Heart left ventricle (tissue), 16 donors: ENCODE measurements at places on chromosomes 2 and 18. TPM values are rescaled to one million over a fixed set of nuclear protein-coding genes. Genes with fewer than 3 reads are reported as not detected.

- no peak overlapping the region for H3K4me3 ChIP-seq
- H3K27me3 ChIP-seq: no peaks in the 10 kb centered on the region
- H3K36me3 ChIP-seq: no peaks in the 10 kb centered on the region
- no peaks in the 10 kb centered on the region for H3K4me1 ChIP-seq
These were observed 112.8 kb upstream of the SLC39A10 start for GRCh38 chr2:195543902-195544894.

GRCh38 chr18:34942276-34942675 is 98.9 kb upstream of the MAPRE2 start:
- no peaks in the 10 kb centered on the region for H3K36me3 ChIP-seq
- no peaks in the 10 kb centered on the region for H3K4me1 ChIP-seq
- no peak overlapping the region for H3K4me3 ChIP-seq
- no peak overlapping the region for H3K27ac ChIP-seq
- no peaks in the 10 kb centered on the region for H3K27me3 ChIP-seq

Gene IKZF2
- 0.84 TPM for polyA plus RNA-seq

Gene KCNE4
- 2.4 TPM for polyA plus RNA-seq

GRCh38 chr2:117762454-117762853 is 52.0 kb upstream of the DDX18 start:
- no peak for DNase-seq
- H3K36me3 ChIP-seq: no peaks in the 10 kb centered on the region
- H3K4me1 ChIP-seq: no peaks in the 10 kb centered on the region
- no peaks in the 10 kb centered on the region for H3K27me3 ChIP-seq
- no peak overlapping the region for H3K27ac ChIP-seq

Gene IL1R2
- polyA plus RNA-seq: 8.0 TPM

GRCh38 chr2:98519851-98520250 is 75.2 kb downstream of the INPP4A start:
- no peak for DNase-seq
- H3K36me3 ChIP-seq: peaks cover 25% of the 10 kb centered on the region
- peaks cover under 1% of the 10 kb centered on the region for H3K4me1 ChIP-seq
- H3K27ac ChIP-seq: no peak overlapping the region
- no peak overlapping the region for H3K4me3 ChIP-seq

- H3K4me1 ChIP-seq: peaks cover 19% of the 10 kb centered on the region
- H3K36me3 ChIP-seq: no peaks in the 10 kb centered on the region
- DNase-seq: peak; percentile 40
- H3K4me3 ChIP-seq: no peak overlapping the region
These were observed 132.2 kb downstream of the DOCK10 start for GRCh38 chr2:224909885-224910573.

Gene PMAIP1
- polyA plus RNA-seq: 0.15 TPM

GRCh38 chr2:210899131-210899530 is 342.7 kb downstream of the CPS1 start:
- H3K4me3 ChIP-seq: no peak overlapping the region
- no peak for DNase-seq
- H3K4me1 ChIP-seq: no peaks in the 10 kb centered on the region

- no peak overlapping the region for H3K4me3 ChIP-seq
- no peaks in the 10 kb centered on the region for H3K27me3 ChIP-seq
- H3K36me3 ChIP-seq: peaks cover 40% of the 10 kb centered on the region
- no peak overlapping the region for H3K27ac ChIP-seq
- DNase-seq: no peak
These were observed 22.3 kb downstream of the IGFBP5 start for GRCh38 chr2:216673021-216673420.

GRCh38 chr2:234950730-234951663 is 820 bp upstream of the SH3BP4 start:
- H3K4me3 ChIP-seq: peak overlapping the region; percentile 73
- DNase-seq: no peak
- H3K4me1 ChIP-seq: peaks cover 8% of the 10 kb centered on the region
- H3K36me3 ChIP-seq: no peaks in the 10 kb centered on the region
- H3K27me3 ChIP-seq: peaks cover 33% of the 10 kb centered on the region
- H3K27ac ChIP-seq: no peak overlapping the region

Gene IL1F10
- polyA plus RNA-seq: not detected

GRCh38 chr2:182593394-182593975 is 122.6 kb upstream of the DNAJC10 start:
- H3K36me3 ChIP-seq: no peaks in the 10 kb centered on the region
- no peaks in the 10 kb centered on the region for H3K4me1 ChIP-seq
- no peak overlapping the region for H3K4me3 ChIP-seq
- H3K27me3 ChIP-seq: no peaks in the 10 kb centered on the region
- H3K27ac ChIP-seq: no peak overlapping the region

Gene GALNT3
- polyA plus RNA-seq: 0.08 TPM

DNA sequence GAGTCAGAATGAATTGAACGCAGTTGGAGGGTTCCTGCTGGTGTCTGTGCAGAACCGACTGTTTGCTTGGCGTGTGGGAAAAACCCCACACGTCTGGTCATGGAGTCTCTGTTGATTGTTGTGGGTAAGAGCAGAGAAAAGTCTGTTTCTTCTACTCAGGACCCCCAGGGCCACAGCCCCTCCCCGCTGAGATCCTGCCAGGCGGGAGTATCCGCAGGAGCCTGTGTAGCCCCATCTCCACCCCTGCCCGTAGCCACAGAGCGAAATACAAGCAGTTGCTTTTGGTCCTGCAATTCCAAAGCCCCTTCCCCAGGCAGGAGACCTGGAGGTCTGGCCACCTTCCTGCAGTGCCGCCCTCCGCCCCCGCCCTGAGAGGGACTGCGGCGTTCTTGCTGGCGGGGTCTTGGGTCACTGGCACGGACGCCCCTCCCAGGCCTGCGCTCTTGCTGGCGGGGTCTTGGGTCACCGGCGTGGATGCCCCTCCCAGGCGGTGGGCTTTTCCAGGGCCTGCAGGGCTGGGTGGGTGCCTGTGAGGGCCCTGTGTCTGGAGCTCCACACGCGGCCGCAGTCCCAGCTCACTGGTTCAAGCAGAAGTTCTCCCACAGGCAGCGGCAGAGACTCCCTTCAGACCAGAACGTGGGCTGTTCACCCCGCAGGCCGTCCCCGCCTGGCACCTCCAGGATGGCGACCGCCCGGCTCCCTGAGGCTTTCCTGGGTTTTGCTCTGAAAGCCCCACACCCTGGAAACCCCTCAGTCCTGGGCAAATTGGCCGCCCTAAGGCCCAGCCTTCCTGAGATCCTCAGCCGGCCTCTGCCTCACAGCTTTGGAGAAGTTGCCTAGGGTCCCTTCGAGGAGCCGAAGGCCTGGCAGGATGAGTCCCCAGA is 76.0 kb upstream of the CTDP1 start:
- no peaks in the 10 kb centered on the region for H3K27me3 ChIP-seq
- H3K27ac ChIP-seq: no peak overlapping the region
- H3K36me3 ChIP-seq: no peaks in the 10 kb centered on the region
- no peak overlapping the region for H3K4me3 ChIP-seq
- DNase-seq: peak; percentile 10

GRCh38 chr2:120985997-120986651 is 250.5 kb downstream of the GLI2 start:
- no peak overlapping the region for H3K27ac ChIP-seq
- H3K27me3 ChIP-seq: no peaks in the 10 kb centered on the region
- H3K4me3 ChIP-seq: no peak overlapping the region
- H3K36me3 ChIP-seq: no peaks in the 10 kb centered on the region

DNA sequence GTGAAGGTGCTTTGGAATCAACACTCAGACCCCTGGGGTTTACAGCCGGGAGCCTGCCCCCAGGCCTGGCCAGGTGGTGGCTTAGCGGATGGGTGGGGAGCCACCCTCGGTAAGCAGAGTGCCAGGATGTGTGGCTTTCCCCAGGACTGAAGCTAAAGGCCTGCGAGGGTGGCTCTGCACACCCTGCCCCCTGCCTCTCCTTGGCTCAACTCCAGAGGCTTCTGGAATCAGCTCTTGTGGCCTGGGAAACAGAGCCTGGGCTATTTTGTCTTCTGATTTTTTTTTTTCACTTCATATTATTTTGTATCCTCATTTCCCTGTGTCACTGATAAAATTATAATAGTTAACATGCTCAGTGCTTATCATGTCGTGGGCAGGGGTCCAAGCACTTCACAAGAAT is 79.8 kb downstream of the RHOB start:
- no peak for DNase-seq
- peaks cover 63% of the 10 kb centered on the region for H3K4me1 ChIP-seq
- H3K4me3 ChIP-seq: no peak overlapping the region
- no peaks in the 10 kb centered on the region for H3K27me3 ChIP-seq
- H3K27ac ChIP-seq: peak overlapping the region; percentile 75

- no peak overlapping the region for H3K4me3 ChIP-seq
- no peaks in the 10 kb centered on the region for H3K36me3 ChIP-seq
- no peak overlapping the region for H3K27ac ChIP-seq
- peaks cover 4% of the 10 kb centered on the region for H3K27me3 ChIP-seq
- no peak for DNase-seq
- no peaks in the 10 kb centered on the region for H3K4me1 ChIP-seq
These were observed 13.4 kb upstream of the IL1B start for GRCh38 chr2:112849956-112850355.

Gene LDLRAD4
- 14.6 TPM for polyA plus RNA-seq

DNA sequence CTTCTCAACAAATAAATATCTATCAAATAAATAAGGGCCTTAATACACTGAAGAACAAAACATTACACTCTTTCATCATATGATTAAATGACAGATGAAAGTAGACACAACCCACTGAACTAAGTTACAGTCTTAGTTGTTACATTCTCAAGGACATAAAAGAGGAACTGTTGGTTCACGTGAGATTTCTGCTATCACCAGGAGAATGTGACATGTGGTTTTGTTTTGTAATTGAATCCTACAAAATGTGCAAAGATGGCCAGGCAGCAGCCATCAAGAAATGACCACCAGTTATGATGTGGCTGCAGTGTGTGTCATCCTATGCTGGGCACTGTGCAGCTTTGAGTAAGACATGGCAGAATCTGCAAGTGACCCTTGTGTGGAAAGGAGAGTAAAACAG is 310.6 kb upstream of the PIK3C3 start:
- H3K36me3 ChIP-seq: no peaks in the 10 kb centered on the region
- no peak overlapping the region for H3K27ac ChIP-seq
- no peak for DNase-seq
- no peaks in the 10 kb centered on the region for H3K4me1 ChIP-seq
- no peak overlapping the region for H3K4me3 ChIP-seq

Gene DTNA
- polyA plus RNA-seq: 94.3 TPM

GRCh38 chr2:130913891-130914290 is 77.2 kb downstream of the ARHGEF4 start:
- no peak overlapping the region for H3K27ac ChIP-seq
- H3K36me3 ChIP-seq: no peaks in the 10 kb centered on the region
- no peak for DNase-seq
- H3K4me3 ChIP-seq: no peak overlapping the region

Gene FBLN7
- polyA plus RNA-seq: 0.44 TPM

DNA sequence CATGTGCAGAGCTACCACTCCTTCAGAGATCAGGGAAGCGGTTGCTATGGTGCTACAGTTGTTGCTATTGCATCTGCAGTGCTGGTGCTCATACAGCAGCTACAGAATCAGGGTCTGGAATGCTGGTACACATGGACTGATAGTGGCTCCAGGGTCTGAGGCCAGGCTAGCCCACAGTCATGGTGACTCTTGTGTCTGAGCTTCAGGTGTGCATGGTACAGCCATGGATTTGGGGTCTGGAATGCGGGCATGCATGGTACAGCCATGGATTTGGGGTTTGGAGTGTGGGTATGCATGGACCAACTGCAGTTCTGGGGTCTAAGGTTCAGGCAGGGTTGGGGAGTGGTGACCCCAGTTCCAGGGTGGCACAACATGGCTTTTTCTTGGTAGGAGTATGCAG is 185.2 kb downstream of the SLC4A3 start:
- H3K27ac ChIP-seq: no peak overlapping the region
- no peaks in the 10 kb centered on the region for H3K36me3 ChIP-seq
- H3K27me3 ChIP-seq: no peaks in the 10 kb centered on the region
- H3K4me3 ChIP-seq: no peak overlapping the region
- DNase-seq: no peak

GRCh38 chr18:45026162-45026561 is 345.5 kb downstream of the SETBP1 start:
- no peaks in the 10 kb centered on the region for H3K27me3 ChIP-seq
- no peak overlapping the region for H3K27ac ChIP-seq
- no peaks in the 10 kb centered on the region for H3K36me3 ChIP-seq
- no peak for DNase-seq

GRCh38 chr2:29011418-29012060 is 30.4 kb downstream of the TOGARAM2 start:
- H3K36me3 ChIP-seq: no peaks in the 10 kb centered on the region
- H3K4me1 ChIP-seq: peaks cover 65% of the 10 kb centered on the region
- peak overlapping the region; percentile 93 for H3K27ac ChIP-seq
- no peaks in the 10 kb centered on the region for H3K27me3 ChIP-seq

Gene LINC00305
- polyA plus RNA-seq: not detected

GRCh38 chr2:143482316-143482715 is 353.1 kb downstream of the ARHGAP15 start:
- DNase-seq: peak; percentile 14
- peak overlapping the region; percentile 79 for H3K27ac ChIP-seq
- no peak overlapping the region for H3K4me3 ChIP-seq
- H3K36me3 ChIP-seq: no peaks in the 10 kb centered on the region
- peaks cover 3% of the 10 kb centered on the region for H3K4me1 ChIP-seq

DNA sequence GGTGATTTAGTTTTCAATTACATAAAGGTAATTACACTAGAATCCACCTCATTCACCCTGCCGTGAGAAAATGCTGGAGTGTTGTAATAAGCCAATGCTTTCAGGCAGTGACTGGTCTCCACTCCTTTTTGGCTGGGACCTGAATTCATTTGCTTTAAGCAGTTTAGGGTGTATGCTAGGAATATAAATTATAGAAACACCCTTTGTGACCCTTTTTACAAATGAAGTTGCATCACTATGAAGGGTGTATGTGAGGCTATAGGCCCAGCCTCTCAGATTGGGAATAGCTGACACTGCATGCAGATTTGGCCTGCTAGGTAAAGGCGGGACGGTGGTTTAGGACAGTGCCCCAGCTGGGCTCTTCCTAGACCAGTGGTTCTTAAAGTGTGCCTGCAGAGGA is 50.8 kb upstream of the NFE2L2 start:
- no peaks in the 10 kb centered on the region for H3K27me3 ChIP-seq
- no peak for DNase-seq
- no peaks in the 10 kb centered on the region for H3K4me1 ChIP-seq
- H3K27ac ChIP-seq: no peak overlapping the region

GRCh38 chr2:32702303-32703064 is 74.6 kb downstream of the TTC27 start:
- DNase-seq: no peak
- H3K36me3 ChIP-seq: peaks cover 17% of the 10 kb centered on the region
- no peak overlapping the region for H3K4me3 ChIP-seq
- no peaks in the 10 kb centered on the region for H3K27me3 ChIP-seq

DNA sequence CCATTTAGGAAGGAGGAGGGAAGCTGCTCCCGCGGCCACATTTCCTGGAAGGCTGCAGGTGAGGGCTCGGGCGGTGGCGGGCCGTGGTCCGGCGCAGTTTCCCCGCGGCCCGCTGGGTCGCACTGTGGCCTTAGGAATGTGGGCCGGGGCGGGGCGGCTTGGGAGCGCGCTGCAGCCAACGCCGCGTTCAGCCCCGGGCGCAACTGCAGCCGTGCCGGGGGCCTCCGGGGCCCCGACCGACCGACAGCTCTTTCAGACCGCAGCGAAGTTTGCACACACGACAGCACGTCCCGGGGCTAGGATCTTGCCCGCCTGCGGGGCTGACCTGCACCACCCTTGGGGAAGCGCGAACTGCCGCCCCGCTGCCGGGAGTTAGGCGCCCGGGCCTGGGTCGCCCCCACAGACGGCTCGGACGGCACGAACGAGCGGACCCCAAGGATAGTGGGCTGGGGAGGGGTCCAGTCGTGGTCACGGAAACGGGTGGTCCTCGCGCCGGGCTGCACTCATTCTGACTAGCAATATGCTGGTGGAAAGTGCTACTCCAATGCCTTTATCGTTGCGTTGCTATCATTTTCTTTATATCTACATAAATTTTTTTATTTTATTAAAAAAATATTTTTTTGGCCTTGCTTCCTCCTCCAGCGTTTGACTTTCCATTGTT is 69.9 kb upstream of the DLX2 start:
- no peak overlapping the region for H3K27ac ChIP-seq
- peaks cover 9% of the 10 kb centered on the region for H3K27me3 ChIP-seq
- H3K4me1 ChIP-seq: peaks cover 13% of the 10 kb centered on the region
- peak; percentile 73 for DNase-seq
- no peaks in the 10 kb centered on the region for H3K36me3 ChIP-seq
